ENCODE measurements at places on chromosomes 11 and 22.

DNA sequence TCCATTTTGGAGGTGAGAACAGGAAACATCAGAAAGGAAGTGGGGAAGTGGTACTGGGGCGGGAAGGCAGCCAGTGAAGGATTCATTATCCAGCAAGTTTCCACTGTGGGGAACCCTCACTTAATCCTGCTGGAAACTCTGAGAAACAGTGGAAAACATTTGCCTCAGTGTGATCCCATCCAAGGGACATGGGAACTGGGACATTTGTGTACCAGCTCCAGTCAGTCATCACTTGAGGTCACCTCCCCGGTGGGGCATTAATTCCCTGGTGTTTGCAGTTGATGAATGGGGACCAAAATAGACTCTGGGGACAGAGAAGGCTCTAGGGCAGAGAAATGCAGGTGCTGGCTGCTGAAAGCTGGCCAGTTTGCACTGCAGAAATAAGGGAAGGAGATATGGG, 599.9 kb downstream of the BUD13 start:
- no peak for DNase-seq

DNA sequence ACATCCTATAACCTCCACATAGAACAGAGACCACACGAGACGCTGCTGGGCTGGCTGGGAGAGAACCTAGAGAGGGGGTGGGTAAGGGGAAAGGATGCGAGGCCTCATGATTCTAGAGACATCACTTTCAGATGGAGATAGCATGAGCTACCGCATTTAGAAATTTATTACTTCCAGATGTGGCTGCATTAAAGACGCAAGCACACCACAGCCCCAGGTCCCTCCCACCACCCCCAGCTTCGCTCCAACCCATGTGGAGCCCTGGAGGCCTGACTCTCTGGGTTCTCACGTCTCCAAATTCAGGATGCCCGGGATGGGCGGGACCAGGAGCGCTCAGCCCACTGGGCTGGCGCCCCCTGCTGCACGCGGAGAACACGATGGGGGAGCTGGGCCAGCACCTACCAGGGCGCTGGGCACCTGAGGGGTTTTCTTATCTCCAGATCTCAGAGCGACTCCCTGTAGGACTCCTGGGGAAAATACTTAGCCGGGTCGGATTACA, 13.6 kb downstream of the MRPL21 start:
- peak; percentile 54 for DNase-seq

DNA sequence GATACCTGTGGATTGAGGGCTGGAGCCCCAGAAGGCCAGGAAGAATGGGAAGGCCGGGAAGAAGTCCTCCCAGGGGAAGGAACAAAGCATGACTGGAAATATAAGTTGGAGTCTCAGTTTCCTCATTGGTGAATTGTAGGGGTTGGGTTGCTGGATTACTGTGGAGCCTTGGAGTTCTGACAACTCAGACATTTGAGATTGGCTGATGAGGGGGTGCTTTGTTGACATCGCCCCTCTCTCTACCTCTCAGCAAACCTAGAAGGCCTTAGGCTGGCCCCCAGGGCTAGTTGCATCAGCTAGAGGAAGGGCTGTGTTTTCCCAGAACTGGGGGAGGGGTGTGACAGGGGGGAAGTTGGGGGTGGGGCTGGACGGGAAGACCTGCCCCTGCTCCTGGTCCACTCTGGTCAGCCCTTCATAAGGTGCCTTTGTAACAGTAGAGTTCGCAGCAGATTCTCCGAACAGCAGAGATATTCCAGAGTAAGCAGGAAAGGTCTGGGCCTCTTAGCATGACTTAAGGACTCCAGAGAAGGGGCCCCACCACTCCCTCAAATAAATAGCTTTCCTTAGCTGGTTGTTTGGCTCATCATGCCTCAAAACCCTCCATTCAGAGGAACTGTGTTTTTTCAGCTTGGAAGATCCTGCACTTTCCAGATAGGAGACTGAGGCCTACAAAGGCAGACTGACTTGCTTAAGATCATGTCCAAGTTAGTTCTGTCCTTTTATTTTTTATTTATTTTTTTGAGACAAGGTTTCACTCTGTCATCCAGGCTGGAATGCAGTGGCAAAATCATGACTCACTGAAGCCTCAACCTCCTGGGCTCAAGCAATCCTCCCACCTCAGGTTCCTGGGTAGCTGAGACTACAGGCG, 12.5 kb upstream of the THRSP start:
- peak; percentile 71 for DNase-seq

GRCh38 chr22:17997456-17997855, 26.9 kb downstream of the MICAL3 start:
- DNase-seq: peak; percentile 65

DNA sequence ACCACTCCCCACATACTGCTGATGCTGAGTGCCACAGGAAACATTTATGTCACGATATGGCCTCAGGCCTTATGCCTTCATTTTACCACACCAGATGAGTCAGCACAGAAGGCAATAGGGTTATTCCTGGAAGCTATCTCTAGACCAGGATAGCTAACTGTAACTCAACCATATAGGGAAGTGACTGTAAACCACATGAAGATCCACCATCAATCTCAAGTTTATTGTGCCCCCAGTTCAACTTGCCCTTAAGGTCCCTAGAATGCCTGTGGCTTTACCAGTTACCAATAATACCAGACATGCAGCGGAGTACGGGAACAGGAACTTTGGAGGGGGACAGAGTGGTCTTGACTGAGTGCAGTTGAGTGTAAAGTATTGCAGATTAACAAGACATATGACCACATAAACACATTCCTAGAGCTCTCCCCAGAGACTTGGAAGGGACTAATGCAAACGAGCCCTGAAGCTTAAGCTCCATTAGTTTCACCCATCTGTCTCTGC, 180.9 kb downstream of the KIF18A start:
- DNase-seq: peak; percentile 79

DNA sequence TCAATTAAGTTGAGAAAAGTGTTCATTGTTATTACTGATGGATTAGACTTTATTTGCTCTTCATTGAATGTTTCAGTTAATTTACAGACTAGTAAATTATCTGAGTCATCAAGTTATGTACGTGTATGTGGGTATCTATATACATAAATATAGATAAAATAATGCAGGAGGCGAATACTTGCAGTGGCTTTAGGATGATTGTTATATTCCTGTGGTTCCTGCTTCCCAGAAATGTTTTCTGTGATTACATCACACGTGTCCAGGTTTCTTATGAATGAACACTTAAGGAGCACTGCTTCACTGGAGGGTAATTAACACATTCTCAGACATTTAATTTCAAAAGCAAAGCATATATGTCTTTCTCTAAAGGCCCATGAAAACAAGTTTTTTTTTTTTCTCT, 28.4 kb downstream of the YAP1 start:
- peak; percentile 75 for DNase-seq

GRCh38 chr11:115645631-115646317, 141.6 kb upstream of the CADM1 start:
- peak; percentile 45 for DNase-seq

DNA sequence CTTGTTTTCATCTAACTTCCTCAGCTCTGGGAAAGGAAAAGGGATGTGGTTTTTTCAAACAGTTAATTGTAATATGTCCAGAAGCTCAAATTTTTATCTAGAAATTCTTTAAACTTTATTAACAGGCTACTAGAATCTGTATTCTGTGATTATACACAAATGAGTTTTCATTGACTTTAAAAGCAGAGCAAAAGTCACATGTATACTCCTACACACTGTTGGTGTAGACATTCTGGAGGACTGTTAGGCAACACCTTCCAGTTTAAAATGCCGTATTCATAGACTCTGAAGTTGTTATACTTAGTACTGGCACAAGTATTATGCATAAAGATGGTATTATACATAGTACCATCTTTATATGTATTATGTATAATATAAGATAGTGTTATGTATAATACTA, 64.9 kb downstream of the SPECC1L start:
- DNase-seq: no peak

GRCh38 chr11:70592641-70593165, 194.4 kb downstream of the CTTN start:
- no peak for DNase-seq

GRCh38 chr11:119709638-119710346, 19.2 kb downstream of the NECTIN1 start:
- peak; percentile 96 for DNase-seq

- no peak for DNase-seq
Measured at GRCh38 chr11:69892237-69892985, 73.2 kb upstream of the FGF3 start.

- DNase-seq: no peak
Measured at GRCh38 chr22:44721213-44721612, 19.2 kb downstream of the PRR5 start.

GRCh38 chr22:29053048-29053702, 8.5 kb downstream of the C22orf31 start:
- DNase-seq: no peak

- peak; percentile 81 for DNase-seq
Measured at GRCh38 chr11:30244265-30244664, 13.5 kb downstream of the FSHB start.

DNA sequence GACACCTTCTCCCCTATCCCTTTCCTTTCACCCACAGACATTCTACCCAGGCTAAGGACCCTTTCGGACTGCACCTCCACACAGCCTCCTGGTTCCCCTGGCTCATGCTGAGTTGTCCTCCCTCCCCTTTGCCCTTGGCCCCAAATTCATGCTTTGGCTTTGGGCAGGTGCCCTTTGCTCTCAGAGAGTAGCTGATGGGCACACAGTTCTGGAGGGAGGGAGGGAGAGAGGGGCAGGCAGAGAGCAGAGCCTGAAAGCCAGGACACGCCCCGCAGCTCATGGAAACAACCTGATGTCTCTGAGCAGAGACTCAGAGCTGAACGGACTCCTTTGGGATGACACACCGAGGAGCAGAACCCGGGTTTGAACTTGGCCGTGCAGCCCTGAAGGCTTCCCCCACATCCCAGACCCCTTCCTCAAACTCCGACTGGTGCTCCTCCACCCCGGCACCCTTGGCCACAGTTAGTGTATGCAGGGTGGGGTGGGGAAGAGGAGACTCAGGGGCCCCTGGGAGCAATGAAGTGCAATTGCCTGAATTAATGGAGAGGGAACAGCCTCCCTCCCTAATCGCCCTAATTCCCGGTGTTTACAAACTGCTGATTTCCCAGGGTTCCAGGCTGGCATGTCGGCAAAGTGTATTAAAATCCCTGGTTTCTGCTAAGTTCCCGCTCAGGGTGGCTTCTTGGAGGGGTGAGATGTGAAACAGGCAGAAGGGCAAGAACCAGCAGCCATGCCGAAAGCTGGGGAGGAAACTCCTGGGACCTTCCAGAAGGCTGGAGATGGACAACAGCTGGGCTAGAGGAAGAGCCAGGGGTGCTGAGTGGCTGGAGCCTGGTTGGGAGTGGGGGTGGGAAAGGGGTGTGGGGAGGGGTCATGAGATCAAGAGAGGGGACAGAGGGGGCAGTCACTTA, 71.2 kb upstream of the SHISAL1 start:
- DNase-seq: no peak

GRCh38 chr11:67265633-67266448, 432 bp upstream of the GRK2 start:
- peak; percentile 85 for DNase-seq

DNA sequence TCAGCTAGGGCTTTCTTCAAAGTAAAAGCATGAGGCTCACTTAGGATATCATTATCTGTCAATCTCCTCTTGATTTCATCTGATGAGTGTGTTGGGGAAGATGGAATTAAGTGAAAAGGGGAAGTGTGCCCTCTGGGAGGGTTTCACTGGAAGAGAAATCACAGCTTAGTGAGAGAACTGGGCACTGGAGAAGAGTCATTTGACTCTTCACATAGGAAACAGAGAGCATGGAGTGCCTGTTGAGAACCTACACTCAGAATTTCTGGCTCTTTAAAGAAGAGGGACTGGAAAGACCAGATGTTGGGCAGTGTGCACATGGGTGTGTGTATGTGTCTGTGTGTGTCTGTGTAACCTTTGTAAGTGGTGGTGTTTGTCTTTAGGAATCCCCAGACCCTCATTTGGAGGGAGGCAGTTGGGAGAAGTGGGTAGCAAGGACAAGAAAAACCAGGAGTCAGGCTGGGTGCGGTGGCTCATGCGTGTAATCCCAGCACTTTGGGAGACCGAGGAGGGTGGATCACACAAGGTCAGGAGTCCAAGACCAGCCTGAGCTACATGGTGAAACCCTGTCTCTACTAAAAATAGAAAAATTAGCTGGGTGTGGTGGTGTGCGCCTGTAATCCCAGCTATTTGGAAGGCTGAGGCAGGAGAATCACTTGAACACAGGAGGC, 10.0 kb downstream of the STX3 start:
- DNase-seq: no peak

- DNase-seq: no peak
Measured at GRCh38 chr11:128691802-128692752, 1.8 kb upstream of the FLI1 start.

DNA sequence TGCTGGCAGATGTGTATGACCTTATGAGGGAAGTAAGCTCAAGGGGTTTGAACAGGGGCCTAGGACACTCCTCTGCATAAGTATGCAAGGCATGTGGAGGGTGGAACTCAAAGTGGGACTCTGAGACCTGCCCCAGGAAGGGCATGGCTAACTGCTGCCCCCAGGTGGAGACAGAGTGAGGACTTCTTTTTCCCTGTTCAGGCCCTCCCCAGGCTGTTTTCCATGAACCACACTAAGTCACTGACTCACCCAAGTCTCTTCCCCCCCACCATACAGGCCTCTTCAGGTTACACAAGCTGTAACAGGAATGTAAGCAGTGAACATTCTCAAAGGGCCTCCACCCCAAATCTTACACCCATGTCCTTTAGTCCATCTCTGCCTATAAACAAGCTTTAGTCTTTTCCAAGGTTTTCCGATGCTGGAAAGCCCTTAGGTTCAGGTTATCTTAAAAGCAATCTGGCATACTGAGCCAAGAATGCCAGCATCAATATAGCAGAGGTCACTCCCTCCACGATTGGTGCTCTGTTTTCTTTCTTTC, 13.1 kb downstream of the EEF1G start:
- peak; percentile 99 for DNase-seq

- no peak for DNase-seq
Measured at GRCh38 chr11:72236774-72237111, 7.2 kb downstream of the PHOX2A start.

DNA sequence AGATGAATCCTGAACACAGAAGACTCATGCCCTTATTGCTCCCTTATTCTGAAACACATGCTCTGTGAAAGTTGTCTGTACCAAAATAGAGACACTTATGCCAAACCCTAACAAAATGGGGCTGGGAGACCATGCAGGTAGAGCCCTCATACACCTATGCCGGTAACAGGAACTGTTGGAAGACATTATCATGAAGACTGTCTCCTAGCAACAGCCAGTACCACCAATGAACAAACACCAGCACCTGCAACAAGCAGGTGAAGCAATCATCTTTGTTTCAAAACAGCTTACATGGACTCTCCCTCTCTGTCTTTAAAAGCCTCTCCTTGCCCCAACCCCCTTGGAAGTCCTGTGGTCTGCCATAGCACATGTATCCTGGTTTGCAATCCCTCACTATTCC, 17.2 kb downstream of the SLC5A4 start:
- DNase-seq: no peak
